ENCODE measurements at places on chromosomes 2 and 18. TPM values are rescaled to one million over a fixed set of nuclear protein-coding genes. Genes with fewer than 3 reads are reported as not detected.

DNA sequence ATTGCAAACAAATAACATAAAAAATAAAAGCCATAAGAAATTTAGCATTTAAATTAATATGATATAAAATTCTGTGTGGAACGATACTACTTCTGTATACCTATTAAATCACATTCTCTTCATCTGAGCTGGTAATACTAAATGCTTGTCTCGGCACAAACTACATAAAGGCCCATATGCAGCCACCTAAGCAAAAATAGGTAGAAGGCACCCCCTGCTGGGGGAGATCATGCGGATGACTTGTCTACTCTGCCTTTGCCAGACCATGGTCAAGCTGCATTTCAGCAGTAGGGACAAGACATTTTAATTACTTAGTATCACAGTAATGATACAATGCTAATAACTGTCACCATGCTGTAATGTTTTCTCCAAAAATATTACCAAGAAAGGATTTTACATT, 108.0 kb downstream of the CDH19 start:
- no peaks in the 10 kb centered on the region for H3K4me1 ChIP-seq
- no peaks in the 10 kb centered on the region for H3K36me3 ChIP-seq
- no peak for DNase-seq
- no peak overlapping the region for H3K4me3 ChIP-seq

DNA sequence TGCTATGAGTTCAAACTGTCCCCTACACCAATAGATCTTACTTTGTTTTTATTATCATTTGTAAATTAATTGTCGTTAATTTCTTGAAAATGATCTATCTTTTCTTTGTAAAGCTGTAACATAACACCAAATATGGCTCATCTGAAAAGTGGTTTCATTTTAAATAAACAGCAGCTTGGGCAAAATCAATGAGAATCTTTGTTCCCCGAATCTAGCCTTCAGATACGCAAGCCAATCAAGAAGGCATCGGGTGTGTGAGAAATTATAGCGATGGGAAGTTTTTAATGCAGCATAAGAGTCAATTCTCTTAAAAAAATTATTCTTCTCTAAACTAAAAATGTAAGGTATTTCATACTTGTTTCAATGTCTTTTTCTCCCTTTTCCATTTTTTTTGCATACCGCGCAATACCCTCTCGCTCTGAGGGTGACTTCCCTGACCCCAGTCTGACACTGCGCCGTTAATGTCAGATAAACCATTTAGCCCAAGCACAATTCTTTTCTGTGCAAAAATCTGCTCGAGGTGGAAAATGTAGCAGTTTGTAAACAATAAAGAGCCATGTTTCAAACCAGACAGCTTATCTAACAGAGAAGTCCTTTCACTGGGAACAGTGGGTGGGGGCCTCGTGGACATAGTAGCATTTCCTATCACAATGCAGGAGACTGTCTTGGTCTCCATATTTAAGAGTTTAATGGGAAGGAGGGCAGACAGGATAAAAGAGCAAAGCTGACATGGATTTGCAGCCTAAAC, 129.4 kb downstream of the TCF4 start:
- DNase-seq = no peak
- H3K27ac ChIP-seq = no peak overlapping the region
- no peak overlapping the region for H3K4me3 ChIP-seq
- no peaks in the 10 kb centered on the region for H3K4me1 ChIP-seq
- no peaks in the 10 kb centered on the region for H3K27me3 ChIP-seq
- peaks cover 7% of the 10 kb centered on the region for H3K36me3 ChIP-seq

- H3K27me3 ChIP-seq = no peaks in the 10 kb centered on the region
- H3K4me3 ChIP-seq = no peak overlapping the region
- H3K27ac ChIP-seq = no peak overlapping the region
- H3K4me1 ChIP-seq = no peaks in the 10 kb centered on the region
- DNase-seq = no peak
Measured at GRCh38 chr2:32594573-32594972, 33.3 kb upstream of the TTC27 start.

DNA sequence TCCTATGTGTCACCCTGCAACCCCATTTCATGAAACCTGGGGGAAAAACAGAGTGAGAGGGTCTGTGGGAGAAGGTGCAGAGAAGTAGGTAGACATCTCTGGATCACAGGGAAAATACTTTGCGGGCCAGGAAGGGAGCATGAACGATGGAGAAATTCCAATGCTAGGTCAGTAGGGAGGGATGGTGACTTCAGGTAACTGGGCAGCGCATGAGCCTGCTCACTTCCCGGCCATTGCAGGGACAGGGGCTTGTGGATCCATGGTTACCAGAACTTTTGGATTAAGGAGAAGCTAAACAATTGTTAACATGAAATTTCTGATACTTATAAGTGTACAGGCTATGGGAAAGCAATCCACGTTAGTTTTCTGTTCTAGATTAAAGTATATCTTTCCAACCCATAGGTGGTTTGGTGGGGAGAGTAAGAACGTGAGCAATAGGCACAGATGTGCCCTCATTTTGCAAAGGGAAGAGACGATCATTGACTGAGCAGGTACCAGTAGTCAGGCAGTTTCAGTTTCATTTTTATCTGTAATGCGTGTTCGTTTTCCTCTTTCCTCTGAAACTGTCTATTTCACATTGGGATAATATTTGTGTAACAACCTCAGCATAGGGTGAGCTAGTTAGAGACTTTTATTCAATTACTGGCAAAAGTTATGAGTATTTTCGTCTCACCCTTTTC, 65.0 kb downstream of the NYAP2 start:
- H3K27me3 ChIP-seq = no peaks in the 10 kb centered on the region
- peaks cover 9% of the 10 kb centered on the region for H3K4me1 ChIP-seq
- no peaks in the 10 kb centered on the region for H3K36me3 ChIP-seq
- no peak overlapping the region for H3K27ac ChIP-seq

DNA sequence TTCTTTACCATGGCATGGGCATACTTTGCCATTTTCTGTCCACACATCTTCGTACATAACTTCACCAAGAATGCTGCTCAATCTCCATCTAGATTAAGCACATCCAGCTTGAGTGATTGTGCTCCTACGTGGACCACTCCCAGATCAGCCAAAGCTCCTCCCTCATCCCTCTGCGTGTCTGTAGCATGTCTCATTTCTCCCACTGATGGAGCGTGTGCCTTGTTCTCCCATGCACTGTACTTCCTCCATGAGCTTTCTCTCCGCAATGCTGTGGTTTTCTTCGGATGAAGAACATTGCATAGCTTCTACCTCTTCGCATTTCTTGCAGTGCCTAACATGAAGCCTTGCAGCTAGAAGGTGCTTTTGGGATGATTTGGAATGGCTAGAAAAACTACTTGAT, 13.5 kb downstream of the CCL20 start:
- H3K36me3 ChIP-seq = no peaks in the 10 kb centered on the region
- no peaks in the 10 kb centered on the region for H3K27me3 ChIP-seq
- peaks cover 14% of the 10 kb centered on the region for H3K4me1 ChIP-seq
- no peak overlapping the region for H3K27ac ChIP-seq

DNA sequence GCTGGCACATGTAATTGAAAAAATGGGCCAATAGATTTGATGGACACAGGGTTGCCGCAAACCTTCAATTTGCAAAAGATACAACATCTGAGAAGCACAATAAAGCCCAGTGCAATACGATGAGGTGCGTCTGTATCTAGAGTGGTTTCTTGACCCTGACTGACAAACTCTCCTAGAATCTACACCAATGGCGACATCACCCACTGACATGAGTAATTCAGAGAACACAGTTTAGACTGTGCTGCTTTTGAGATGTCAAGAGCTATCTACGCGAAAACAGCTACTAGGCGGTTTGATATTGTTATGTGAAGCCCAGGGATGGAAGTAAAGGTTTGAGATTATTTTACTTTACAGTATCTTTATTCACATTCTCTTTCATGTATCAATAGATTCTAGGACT, 104.9 kb downstream of the EIPR1 start:
- no peak for DNase-seq
- no peaks in the 10 kb centered on the region for H3K27me3 ChIP-seq
- H3K4me3 ChIP-seq = no peak overlapping the region

DNA sequence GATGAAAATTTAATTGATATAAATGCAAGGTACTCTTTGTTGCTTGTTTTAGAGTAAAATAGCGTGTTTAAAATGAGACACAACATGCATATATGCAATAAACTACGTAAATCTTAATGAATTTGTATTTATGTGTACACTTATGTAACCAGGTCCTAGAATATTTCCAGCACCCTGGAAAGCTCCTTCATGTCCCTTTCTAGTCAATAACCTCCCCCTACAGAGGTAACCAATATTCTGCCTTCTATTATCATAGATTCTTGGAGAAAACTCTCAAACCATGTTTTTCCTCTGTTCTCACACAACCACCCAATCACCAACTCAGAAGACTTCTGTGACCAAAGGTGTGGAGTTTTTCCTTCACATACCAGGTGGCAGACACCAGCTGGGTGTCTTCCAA, 79.6 kb upstream of the THUMPD2 start:
- no peaks in the 10 kb centered on the region for H3K36me3 ChIP-seq
- no peak overlapping the region for H3K27ac ChIP-seq
- no peaks in the 10 kb centered on the region for H3K4me1 ChIP-seq
- H3K27me3 ChIP-seq = no peaks in the 10 kb centered on the region
- no peak for DNase-seq

POTEJ gene
- not detected for total RNA-seq

MROH2A gene
- total RNA-seq = not detected

WNT10A gene
- total RNA-seq = not detected

All from SJSA1 (cell line).